NCI-H774 (cell line): ENCODE measurements at places on chromosomes 12 and 14.

GRCh38 chr14:65321370-65321875 is 91.1 kb upstream of the FUT8 start:
- DNase-seq, result no peak

DNA sequence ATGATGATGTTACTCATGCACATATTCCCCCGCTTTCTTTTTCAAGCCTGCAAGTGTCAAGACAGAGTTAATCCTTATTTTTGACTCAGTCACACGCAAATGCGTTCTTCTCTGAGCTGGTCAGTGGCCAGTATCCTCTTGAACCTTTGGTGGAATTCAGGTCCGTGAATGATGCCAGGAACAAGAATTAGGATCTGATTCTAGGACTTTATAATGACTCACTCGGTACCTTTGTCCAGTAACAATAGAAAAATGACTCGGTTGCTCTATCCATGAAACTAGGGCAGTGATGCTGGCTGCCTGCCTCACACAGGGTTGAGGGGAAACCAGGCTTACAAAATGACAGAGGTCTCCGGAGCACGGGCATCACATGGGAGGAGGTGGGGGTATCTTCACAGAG is 185.8 kb upstream of the NUDT4 start:
- no peak for DNase-seq

GRCh38 chr12:92764831-92765230 is 62.0 kb downstream of the PLEKHG7 start:
- DNase-seq, result no peak

DNA sequence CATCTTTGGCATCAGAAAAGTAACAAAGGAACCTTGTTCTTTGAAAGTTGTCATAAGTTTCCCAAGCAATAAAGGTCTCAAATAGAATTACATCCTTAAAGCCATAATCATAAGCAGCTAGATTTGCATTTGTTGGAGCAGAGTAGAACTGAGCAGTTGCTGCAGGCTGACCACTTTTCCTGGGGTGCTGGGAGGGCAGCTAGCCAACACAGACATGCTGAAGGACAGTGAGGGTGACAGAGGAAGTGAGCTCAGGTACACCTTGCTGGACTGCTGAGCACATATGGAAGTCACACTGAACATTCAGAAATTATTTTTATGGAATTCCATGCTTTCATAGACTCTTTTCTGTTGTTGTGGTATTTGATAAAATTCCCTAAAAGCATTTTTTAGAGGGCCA is 66.2 kb downstream of the MARK3 start:
- no peak for DNase-seq

DNA sequence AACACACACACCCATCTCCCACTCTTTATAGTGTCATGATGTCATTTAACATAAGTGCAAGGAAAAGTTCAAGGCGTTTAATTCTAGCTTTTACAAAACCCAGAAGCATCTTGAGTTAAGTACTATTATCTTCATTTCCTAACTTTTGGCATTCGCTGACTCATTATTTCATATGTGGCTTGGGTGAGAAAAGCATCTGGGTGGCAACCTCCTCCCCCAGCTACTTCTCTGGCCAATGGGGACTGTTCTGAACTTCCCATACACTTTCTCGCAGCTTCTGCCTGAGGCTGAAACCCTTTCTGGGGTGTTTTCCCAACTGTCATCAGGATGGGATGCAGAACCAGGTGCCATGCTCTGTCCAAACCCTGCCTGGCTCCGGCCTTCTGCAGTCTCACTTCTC is 2.8 kb upstream of the MARK3 start:
- DNase-seq, result no peak

GRCh38 chr14:100894416-100894815 is 9.1 kb downstream of the RTL1 start:
- no peak for DNase-seq

- no peak for DNase-seq
Measured at GRCh38 chr14:81839056-81839455, 305.4 kb upstream of the SEL1L start.

- no peak for DNase-seq
Measured at GRCh38 chr14:89428173-89428523, 11.1 kb upstream of the FOXN3 start.

GRCh38 chr12:9727813-9728212 is 5.1 kb downstream of the CLECL1 start:
- no peak for DNase-seq

GRCh38 chr12:124387528-124387911 is 92.6 kb downstream of the RFLNA start:
- no peak for DNase-seq

- no peak for DNase-seq
Measured at GRCh38 chr14:69038455-69039287, 59.6 kb upstream of the ACTN1 start.

DNA sequence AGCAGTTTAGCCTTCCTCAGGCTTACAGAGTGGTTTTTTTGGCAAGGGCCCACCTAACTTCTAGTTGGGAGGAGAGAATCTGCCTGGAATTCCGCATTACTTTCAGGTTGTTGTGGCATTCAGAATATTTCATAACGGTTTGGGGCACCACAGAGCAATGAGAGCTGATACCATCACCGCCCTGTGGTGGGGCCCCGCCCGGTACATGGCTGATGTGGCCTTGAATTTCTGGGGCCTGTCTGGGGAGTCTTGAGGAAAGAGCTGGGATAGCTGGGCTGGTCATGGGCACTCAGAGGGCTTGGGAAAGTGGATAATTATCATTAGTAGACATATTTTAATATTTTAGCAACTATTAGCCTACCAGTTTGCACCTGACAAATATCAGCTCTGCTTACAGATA is 4.2 kb downstream of the TESPA1 start:
- no peak for DNase-seq

DNA sequence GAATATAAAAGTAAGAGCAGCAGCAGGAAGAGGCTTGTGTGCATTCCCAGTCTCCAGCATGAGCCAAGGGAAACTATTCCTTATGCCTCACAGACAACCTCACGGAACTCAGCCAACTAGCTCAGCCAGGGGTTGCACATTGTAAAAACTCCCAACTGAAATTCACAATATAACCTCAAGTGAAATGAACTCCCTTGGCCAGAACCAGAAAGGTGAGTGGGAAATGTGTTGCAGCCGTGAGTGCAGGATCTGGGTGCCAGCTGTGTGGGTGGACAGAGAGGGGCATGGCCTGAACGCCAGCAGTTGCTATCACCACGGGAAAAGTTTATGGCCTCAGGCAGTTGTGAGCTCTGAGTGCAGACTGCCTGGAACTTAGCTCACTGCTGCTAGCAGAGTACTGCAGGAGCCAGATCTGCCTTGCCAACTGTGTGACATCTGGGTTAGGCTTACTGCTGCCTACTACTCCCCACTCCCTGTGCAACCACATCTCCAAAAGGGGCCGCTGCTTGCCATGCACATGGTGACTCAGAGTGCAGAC is 2.3 kb upstream of the CLEC1A start:
- no peak for DNase-seq

DNA sequence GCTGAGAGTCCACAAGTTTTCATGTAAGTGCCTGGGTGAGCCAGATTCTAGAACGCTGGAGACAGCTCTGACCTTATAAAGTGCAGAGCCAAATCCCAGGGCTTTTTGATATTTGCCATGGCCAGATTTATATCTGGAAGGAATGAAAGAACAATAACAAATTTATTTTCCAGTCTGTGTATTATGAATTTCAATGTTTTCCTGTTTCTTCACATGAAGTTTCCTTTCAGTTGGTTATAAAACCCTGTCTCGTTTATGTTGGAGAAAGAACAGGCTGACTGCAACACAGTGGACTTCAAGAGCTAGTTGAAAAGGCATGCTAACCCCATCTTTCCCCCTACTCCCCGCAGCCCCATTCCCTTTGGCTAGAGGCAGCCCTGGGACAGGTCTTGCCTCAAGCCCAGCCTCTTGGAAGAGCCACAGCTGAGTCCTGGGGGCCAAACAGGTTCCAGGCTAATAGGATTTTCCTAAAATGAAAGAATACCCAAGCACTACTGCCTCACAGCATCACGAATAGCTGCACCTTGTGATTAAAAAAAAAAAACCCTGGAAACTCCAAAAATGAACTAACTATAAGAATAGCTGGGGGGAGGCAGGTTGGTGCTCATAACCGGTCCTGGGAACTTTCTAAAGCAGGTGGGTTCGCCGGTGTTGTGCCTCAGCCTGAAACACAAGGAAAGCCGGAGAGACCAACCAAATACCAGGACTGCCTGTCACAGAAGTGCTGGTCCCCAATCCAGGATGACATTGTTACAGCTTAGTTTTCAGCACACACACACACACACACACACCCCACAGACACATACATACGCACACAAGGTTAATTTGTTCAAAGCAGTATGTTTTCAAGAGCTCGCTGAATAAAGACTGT is 1.5 kb downstream of the FBLN5 start:
- DNase-seq, result no peak

DNA sequence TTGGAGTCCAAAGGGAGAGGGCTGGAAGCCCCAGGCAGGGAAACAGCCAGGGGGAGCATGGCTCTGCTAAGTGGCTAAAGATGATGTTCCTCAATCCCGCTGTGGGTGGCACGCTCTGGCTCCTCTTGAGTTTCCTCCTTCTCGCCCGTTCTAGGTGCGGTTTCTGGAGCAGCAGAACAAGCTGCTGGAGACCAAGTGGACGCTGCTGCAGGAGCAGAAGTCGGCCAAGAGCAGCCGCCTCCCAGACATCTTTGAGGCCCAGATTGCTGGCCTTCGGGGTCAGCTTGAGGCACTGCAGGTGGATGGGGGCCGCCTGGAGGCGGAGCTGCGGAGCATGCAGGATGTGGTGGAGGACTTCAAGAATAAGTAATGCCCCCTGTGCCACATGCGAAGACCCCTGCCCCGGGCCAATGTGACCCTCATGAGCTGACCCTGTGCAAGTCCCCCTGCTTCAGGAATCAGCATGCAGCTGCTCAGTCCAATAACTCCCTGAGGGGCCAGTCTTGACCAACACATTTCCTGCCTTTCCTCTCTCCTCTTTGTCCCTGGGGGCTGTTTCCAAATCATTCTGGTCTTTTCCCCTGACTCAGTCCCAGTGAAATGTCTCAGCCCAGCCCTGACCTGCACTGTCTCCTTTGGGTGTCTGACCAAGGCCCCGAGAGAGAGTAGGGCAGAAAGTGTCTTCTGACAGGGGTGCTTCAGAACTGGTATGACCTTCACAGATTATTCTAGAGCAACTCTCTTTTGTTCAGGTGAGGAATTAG is 2.1 kb downstream of the KRT7 start:
- DNase-seq, result no peak

GRCh38 chr14:106691601-106692291 is 1165.4 kb downstream of the TMEM121 start:
- DNase-seq, result no peak

DNA sequence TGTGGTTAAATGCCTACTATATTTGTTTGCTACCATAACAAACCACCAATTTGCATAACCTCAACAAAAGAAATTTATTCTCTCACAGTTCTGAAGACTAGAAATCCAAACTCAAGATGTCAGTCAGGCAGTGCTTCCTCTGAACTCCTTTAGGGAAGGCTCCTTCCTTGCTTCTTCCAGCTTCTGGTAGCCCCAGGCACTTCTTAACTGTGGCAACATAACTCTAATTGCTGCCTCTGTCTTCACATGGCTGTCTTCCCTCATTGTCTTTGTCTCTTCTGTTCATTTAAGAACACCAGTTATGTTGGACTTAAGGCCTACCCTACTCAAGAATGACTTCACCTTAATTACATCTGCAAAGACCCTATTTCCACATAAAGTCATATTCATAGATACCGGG is 206.9 kb downstream of the SYT1 start:
- no peak for DNase-seq

- DNase-seq, result no peak
Measured at GRCh38 chr12:54225666-54226065, 36.9 kb upstream of the SMUG1 start.

GRCh38 chr12:50614167-50614759 is 109.5 kb downstream of the DIP2B start:
- DNase-seq, result no peak

DNA sequence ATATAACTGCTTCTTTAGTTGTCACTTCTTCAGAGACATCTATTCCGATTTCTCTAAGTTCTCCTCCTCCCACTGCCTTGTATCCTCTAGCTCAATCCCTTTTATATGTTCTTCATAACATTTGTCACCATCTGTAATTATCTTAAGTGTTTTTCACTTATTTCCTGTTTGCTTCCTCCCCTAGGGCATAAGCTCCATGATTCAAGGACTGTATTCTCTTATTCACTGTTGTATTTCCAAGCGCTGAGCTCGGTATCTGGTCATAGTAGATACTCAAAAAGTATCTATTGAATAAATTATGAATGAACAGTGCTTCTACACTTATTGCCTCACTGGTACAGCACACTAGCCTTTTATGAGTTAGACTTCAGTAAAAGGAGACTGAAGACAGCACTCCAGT is 109.0 kb upstream of the TMPO start:
- no peak for DNase-seq

DNA sequence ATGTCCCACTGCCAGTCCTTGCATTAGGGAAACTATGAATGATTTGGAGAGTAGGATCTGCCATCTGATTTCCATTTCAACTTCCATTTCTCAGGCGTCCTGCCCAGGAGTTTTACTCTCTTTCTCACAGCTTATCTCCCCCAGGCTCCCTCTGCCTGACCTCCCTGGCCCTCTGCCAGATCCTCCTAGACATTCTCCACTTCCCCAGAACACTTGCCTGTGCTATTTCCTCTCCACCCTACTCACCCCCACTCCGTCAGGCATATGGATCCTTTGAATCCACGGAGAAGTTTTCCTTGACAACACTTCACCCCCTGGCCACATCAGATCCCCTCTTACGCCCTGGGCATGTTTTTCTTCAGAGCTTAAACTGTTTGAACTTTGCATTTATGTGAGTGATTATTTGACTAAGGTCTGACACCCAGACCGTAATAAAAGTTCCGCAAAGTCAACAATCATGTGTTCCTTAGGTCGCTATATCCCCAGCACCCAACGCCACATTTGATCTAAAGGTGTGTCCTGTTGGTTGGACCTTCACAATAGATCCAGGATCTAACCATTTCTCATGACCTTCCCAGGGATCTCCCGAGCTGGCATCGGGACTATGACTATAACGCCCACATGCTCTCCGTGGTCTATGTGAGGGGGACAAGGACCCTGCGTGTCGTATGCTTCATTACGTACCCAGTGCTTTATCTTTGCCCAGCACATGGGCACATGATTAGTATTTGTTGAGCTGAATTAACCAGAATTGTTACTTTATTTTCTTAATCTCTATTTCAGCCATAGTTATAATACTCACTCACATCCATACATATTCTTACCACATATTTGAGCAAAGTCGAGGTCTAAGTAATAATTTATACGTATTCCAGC is 255.8 kb upstream of the FOXN3 start:
- DNase-seq, result no peak

- no peak for DNase-seq
Measured at GRCh38 chr12:128796439-128797118, 27.2 kb downstream of the SLC15A4 start.

- DNase-seq, result no peak
Measured at GRCh38 chr14:33924566-33925100, 26.2 kb downstream of the EGLN3 start.

DNA sequence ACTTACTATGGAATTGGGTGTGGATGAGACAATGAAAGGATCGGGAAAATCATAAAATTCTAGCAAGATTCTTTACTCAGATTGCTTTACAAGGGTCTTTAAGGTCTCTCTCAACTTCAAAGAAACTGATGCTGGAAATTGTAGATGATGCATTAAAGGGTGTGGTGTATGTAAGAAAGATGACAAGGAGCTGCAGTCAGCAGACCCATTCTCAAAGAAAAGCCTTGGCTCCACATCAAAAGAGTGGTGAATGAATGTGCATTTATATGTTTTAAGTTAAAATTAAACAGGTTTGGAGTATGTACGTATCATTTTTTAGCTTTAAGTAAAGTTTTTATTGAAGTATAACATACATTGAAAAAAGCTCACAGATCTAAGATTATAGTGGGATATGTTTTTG is 194.5 kb downstream of the C12orf75 start:
- DNase-seq, result no peak
